ENCODE measurements at places on chromosomes 1 and 21.

GRCh38 chr1:44032170-44032790 lies 1.0 kb upstream of the SLC6A9 start:
- peak; percentile 9 for DNase-seq

GRCh38 chr1:169644297-169644696 lies 14.4 kb upstream of the SELP start:
- DNase-seq = no peak

GRCh38 chr1:79819140-79819539 lies 812.6 kb upstream of the ADGRL4 start:
- no peak for DNase-seq

- no peak for DNase-seq
These were observed 197.1 kb downstream of the TOMM20 start for GRCh38 chr1:234931404-234931973.

- no peak for DNase-seq
These were observed 7.9 kb upstream of the ADGRB2 start for GRCh38 chr1:31771891-31772668.

DNA sequence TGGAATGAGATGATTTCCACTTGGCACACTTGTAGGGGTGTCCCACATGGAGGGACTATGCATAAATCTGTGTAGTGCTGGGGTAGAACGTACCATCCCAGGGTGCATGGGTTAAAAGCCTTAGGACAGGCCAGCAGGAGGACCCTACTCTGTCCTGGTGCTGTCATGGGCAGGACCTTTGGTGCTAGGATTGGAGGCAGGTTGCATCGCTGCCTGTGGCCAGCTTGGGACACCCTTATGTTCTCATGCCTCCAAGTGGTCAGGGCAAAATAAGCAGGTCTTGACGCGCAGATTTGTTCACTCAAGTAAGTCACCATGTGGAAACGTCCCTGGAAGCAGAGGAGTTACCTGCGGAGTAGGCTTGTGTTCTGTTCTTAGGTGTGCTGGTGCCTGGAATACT lies 49.5 kb upstream of the RAB3GAP2 start:
- no peak for DNase-seq

- DNase-seq = no peak
These were observed 69.1 kb upstream of the C1orf105 start for GRCh38 chr1:172351346-172351745.

DNA sequence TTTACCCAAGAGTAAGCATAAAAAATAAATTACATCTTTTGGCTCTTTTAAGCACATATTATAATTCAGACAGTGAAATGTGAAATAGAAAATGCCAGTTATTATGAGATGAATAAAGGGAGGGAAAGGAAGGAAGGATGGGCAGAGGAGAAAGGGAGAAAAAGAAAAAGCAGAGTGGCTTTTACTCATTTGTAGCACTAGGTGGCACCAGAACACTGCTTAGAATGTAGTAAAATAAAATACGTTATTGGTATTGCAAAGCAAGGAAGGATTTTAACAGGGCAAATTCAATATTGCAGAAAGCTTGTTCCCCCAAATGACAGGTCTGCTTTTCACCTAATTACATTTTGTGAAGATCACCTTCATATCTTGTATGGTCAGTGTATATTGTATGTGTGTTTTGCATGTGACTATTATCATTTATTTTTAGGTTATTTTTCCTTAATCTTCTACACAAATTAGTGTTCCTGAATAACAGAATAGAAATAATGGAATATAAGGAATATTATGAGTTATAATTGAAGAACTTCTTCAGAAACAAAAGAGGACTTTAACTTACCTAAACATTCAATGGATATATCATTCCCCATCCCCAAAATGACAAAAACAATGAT lies 9.1 kb upstream of the PCNX2 start:
- peak; percentile 29 for DNase-seq

DNA sequence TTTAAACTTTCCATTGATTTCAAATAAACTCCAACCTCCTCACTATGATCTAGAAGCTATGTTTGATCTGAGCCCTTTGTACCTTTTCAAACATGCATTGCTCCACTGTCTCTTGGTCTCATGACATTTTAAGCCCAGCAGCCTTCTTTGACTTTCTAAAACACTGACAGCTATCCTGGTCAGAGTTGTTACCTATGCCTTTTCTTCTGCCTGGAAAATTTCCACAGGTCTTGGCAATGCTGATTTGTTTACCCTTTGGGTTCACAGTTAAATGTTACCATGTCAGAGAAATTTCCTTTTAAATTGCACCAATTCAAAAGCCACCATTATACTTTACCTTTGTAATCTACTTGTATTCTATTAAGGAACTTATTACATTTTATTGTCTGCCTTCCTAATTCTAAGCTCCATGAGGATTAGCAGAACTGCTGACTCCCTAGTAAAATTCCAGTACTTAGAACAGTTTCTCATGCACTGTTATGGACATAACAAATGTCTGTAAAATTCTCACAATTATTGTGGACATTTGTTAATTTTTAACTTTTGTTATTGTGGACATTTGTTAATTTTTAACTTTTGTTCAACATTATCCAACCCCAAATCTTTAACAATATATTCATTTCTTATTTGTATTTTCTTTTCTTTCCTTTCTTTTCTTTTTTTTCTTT lies 1064.4 kb downstream of the NCAM2 start:
- DNase-seq = no peak

GRCh38 chr1:30512914-30513265 lies 210.5 kb downstream of the MATN1 start:
- no peak for DNase-seq

GRCh38 chr1:30166174-30166573 lies 557.2 kb downstream of the MATN1 start:
- DNase-seq = no peak

DNA sequence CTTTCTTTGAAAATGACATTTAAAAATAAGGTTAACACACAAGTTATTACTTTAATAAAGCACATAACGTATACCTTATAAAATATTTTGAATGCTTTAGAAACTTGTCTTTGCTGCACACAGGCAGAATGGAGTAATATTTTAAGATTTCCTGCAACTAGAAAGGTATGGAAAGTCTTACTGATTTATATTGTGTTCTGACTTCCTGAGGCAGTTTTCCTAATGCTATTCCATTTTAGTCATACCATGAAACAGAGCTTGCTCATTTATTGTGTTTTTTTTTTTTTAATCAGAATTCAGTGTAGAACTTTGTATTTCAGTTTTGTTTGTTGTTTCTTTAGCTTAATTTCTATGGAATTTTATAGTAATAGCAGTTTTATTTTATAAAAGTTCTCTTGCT lies 60.9 kb upstream of the S1PR1 start:
- DNase-seq = no peak

DNA sequence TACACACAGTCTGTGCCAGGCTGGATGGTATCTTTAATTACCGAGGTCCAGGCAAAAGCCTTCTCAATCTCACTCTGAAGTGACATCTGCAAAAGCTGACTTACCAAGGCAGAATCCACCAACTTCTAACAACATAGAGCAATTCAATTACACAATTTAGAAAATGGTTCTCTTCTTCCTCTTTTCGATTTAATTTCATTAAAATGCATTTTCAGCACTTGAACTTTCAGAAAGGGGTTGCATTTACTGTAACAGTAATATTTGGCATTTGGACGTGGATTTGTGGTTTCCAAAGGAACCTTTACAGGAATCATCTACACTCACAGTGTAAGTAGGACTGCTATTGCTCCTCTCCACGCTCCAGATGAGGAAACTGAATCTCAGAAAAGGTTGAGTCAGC lies 53.3 kb downstream of the ERO1B start:
- no peak for DNase-seq

GRCh38 chr1:48495911-48496310 lies 23.9 kb upstream of the SPATA6 start:
- DNase-seq = no peak

DNA sequence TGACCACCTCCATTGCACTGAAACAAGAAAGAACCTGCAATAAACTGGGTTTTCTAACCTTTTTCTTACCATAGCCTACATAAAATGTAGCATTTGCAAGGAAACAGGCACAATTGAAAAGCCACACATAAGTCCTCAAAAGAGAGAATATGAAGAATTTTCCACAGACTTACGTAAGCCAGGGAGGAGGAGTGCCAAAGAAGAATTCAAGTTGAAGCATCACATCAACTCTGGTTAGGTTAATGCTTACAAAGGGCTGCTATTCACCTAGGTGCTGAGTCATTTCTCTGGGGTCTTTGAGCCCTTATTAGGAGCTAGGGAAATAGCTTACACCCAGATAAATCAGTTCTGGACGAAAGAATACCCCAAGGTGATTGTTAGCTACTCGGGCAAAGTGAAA lies 9.6 kb downstream of the OSCP1 start:
- DNase-seq = no peak

- no peak for DNase-seq
These were observed 1.5 kb upstream of the PALMD start for GRCh38 chr1:99644279-99645004.

DNA sequence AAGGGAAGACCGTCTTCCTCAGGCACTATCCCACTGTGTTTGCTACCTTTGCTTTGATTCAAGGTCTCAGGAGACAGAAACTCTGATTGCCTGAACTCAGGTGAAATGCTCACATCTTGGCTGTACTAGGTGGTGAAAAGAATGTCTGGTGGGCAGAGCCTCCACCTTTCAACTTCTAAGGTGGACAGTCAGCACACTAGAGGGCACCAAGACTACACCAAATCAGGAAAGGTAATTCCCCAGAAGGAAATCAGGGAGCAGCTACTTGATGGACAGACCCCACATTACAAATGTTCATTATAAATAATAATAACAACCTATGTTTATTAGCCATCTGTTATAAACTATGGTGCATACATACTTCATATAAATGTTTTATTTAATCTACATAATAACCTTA lies 220.9 kb downstream of the ATG4C start:
- DNase-seq = peak; percentile 37

GRCh38 chr1:229883504-229884200 lies 183.4 kb upstream of the GALNT2 start:
- no peak for DNase-seq

DNA sequence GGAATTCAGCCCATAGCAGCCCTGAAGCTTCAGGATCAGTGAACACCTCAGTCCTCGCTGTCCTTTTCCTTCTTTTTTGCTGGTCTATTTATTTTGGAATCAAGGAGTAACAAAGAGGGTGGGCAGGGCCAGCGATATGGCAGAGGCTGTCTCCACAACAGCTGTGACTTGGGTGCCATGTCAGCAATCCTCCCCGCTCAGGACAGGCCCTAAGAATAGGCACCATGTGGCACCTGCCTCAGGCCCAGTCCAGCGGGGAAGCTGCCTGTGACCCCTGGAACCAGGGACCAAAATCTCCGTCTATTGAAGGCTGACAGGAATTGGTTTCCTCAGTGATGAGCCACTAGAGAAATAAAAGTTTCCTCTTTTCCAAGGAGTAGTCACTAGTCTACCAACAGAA lies 58.6 kb upstream of the TNR start:
- no peak for DNase-seq

DNA sequence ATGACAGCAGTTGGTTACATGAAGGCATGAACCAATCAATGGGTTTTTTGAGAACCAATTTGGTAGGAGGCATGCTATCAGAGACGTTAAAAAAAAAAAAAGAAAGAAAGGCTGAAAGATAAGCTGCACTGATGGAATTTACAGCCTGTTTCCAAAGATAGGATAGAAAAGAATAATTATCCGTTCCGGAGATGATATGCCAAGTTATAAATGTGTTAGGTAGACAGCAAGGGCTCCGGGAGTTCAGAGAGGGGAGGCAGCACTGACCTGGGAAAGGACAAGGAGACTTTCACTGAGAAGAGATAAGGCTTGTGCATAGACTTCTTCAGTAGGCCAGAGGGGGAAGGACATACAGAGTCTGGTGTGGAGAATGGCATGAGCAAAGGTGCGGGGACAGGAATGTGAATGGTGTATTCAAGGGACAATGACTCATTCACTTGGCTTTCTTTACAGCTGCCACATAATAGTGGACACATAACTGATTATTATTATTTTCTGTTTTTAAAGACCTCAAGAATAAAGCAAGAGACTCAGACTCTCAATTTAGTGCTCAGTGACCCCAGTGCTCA lies 24.8 kb upstream of the ACBD6 start:
- DNase-seq = no peak

DNA sequence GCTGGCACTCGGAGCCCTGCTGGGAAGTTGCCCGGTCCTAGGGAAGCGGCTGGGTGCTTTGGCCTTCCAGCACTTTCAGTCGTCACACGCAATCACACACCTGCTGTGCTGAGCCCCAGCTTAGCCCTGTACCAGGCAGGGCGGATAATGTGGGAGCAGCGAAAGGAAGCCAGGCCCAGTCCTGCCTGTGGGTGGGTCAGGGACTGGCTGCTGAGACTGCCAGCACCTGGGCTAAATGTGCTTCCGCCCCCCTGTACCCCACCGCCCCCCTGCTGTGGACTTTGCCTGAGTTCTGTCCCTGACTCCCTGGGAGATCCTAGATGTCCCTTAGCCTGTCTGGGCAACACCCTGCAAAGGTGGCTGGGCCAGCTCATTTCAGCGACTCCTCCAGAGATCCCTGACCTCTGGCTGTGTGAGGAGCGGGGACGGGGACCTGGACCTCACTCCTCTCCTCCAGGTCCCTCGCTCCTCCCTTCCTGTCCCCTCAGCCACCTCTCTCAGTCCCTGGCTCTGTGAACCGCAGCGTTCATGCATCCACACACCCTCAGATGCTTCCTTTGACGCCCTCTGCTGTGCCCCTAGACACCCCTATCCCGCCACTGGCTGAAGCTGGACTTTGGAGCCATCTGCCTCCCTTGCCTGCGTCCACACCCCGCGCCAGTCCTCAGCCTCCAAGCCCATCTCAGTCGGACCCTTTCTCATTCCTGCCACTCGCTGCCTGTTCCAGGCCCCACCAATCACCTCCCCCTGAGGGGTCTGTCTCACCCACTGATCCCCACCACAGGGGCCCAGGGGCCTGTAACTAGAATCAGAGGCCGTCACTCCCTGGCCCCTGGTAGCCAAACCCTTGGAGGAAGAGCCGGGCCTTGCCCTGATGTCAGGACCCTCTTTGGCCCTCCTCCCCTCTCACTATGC lies 1.4 kb downstream of the MMEL1 start:
- DNase-seq = no peak

DNA sequence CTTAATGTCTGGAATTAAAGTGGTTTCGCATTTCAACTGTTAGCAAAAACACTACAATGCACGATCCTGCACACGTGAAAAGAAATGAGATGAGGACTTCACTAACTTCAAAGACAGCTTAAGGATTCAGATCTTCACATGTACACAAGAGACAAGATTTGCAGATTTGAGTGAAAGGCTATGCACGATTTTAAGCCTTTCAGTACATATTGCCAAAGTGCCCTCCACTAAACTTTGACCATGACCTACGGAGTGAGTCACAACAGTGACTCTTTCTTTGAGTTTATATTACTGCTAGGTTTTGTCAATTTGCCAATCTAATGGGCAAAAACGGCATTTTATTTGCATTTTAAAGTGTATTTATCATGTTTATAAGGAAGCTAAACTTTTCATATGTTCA lies 41.2 kb upstream of the CR1L start:
- DNase-seq = no peak

- DNase-seq = no peak
These were observed 71.2 kb downstream of the FGGY start for GRCh38 chr1:59368008-59368670.
